ENCODE measurements at places on chromosomes 6 and 20.

GRCh38 chr20:13231031-13231752 is 10.1 kb downstream of the ISM1 start:
- DNase-seq = no peak

DNA sequence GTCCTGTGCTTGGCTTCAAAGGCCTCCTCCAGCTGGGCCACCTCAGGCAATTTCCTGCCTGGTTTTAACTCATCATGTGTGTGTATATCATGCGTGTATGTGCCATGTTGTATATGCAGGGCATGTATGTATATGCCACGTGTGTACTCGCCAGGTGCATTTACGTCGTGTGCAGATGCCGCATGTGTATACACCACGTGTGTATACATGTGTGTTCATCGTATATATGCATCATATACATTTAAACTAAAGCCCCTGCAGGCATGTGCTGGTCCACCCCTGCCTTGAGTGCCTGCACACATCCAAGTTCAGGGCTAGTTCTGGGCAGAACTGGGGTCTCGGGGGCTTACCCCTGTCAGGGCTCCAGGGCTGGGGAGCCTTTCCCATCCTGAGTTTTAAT is 54.0 kb upstream of the SMOC2 start:
- no peak for DNase-seq

- no peak for DNase-seq
Measured at GRCh38 chr6:142469220-142469619, 167.4 kb downstream of the ADGRG6 start.

GRCh38 chr6:22747571-22747970 is 178.2 kb downstream of the HDGFL1 start:
- no peak for DNase-seq

GRCh38 chr6:170366248-170366960 is 59.8 kb downstream of the FAM120B start:
- DNase-seq = no peak

GRCh38 chr6:13495112-13495776 is 7.8 kb upstream of the GFOD1 start:
- no peak for DNase-seq

GRCh38 chr6:35448191-35448590 is 3.9 kb upstream of the FANCE start:
- no peak for DNase-seq

GRCh38 chr20:61874421-61875068 is 191.1 kb downstream of the TAF4 start:
- peak; percentile 35 for DNase-seq

DNA sequence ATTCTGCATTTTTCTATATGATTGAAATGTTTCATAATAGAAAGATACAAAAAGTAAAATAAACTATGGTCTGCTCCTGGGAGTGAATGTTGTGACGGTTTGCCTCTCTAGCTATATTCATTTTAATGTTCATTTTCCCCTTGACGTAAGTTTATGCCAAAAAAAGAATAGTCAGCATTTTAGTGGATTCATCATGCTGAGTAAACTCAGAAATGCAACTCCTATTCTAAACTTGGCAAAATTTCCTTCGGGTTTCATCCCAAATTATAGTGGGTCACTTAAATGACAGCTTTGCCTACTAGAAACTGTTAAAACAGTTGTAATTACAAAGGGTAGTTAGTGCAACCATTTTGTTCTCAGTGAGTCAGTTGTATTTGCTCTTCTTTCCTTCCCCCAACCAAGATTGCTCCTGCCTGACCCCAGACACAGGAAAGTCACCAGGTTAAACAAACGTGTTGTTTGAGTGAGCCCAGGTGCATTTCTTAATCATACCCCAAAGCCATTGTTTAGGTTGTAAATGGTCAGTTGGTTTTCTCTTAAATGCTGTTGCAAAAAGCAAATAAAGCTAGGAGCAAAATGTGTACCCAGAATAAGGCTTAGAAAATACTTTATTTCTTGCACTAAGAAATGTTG is 482.3 kb upstream of the SOX4 start:
- peak; percentile 22 for DNase-seq

- DNase-seq = peak; percentile 65
Measured at GRCh38 chr20:34689486-34689885, 12.6 kb upstream of the PIGU start.

GRCh38 chr6:24858177-24858653 is 59.5 kb upstream of the ARMH2 start:
- DNase-seq = peak; percentile 75

DNA sequence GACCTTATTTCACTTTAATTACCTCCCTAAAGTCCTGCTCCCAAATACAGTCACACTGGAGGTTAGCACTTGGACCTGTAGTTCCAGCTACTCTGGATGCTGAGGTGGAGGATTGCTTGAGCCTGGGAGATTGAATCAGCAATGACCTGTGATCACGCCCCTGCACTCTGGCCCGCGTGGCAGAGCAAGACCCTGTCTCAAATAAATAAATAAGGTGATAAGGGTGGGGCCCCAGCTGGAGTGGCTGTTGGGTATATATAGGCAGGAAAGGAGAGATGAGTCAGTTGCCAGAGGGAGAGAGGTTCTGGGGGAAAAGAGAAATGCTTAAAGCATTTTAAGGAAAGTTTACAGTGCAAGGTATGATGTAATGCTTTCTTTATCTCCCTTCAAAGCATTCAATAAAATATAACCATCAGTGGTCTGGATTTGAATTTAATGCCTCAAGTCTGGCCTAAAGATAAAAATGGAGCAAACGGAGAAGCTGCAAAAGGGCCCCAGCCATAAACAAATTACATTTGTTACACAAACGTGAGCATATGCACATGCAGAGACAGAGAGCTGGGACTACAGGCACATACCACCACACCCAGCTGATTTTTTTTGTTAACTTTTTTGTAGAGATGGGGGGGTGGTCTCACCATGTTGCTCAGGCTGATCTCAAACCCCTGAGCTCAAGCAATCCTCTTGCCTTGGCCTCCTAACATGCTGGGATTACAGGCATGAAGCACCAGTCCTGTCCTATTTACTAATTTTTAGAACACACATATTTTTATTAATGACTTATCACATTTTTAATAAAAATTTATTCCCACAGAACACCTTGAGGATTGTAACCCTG is 6.1 kb upstream of the PM20D2 start:
- DNase-seq = peak; percentile 13

DNA sequence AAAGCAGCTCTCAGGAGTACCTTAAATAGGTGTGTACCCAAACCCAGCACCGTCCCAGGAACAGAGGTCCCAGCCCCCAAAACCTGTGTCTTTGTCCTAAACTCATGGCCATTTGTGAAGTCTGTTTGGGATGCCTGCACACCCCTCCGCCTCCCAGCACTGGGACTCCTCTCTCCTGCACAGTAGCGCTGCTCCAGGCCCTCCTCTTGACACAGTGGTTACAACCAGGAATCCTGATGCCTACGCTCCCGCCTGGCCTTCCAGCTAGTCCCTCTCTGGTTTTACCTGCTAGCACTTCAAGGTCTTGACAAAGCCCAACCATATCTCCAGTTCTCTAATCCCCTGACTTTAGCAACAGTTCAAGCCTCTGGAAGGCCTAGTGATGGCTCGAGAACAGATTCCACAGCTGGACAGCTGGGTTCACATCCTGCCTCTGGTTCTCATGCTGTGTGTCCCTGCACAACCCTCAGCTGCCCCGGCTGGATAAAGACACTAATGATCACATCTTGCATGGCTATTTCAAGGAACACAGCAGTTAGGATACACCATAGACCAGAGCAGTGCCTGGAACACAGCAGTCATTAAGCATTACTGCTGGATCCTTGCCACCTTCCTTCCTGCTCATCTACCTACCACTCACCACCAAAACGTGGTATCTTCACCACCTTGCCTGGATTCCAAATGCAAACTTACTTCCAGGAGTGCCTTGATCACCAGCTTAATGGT is 5.6 kb downstream of the PSMA7 start:
- DNase-seq = no peak

- DNase-seq = no peak
Measured at GRCh38 chr6:103505155-103505518, 1354.6 kb downstream of the HACE1 start.

- no peak for DNase-seq
Measured at GRCh38 chr6:10849901-10850300, 11.6 kb upstream of the MAK start.

Measured in cardiac fibroblast (primary cell).